ENCODE measurements at places on chromosomes 2 and 18.

- DNase-seq: no peak
Observed at GRCh38 chr18:34196256-34196655, 28.5 kb downstream of the NOL4 start.

GRCh38 chr18:12772111-12772510, 69.3 kb downstream of the PSMG2 start:
- no peak for DNase-seq

GRCh38 chr2:85760371-85760770, 6.6 kb downstream of the ATOH8 start:
- DNase-seq: no peak

GRCh38 chr2:197378494-197379307, 56.1 kb downstream of the SF3B1 start:
- peak; percentile 63 for DNase-seq

DNA sequence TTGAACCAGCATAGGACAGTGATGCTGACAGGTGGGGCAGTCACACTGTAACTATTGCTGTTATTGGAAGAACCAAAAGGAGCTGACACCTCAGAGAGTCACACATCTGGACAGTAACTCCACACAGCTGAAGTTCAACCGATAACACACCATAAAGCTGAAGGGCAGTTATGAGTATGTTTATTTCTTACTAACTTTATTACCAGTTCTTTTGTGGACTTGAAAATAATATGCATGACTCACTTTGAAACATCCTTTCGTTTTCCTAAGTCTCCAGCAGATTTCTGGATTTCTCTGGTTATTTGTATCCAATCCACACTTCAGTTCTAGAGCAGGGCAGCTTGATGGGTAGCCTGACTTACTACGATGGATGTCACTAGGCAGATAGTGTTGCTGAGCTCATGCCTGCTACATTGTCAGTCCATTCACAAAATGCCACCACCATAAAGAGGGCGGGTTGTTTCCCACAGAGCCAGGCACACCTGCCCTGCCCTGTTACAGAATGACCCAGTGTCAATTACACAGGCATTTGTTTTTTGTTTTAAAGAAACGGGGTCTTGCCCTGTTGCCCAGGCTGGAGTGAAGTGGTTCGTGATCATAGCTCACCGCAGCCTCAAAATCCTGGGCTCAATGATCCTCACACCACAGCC, 8.4 kb upstream of the AGBL5 start:
- no peak for DNase-seq

- DNase-seq: no peak
Observed at GRCh38 chr18:13452388-13452811, 233.8 kb downstream of the LDLRAD4 start.

GRCh38 chr2:24050041-24050979, 769 bp downstream of the FKBP1B start:
- no peak for DNase-seq

- DNase-seq: no peak
Observed at GRCh38 chr2:220593526-220593925, 966.1 kb downstream of the SLC4A3 start.

DNA sequence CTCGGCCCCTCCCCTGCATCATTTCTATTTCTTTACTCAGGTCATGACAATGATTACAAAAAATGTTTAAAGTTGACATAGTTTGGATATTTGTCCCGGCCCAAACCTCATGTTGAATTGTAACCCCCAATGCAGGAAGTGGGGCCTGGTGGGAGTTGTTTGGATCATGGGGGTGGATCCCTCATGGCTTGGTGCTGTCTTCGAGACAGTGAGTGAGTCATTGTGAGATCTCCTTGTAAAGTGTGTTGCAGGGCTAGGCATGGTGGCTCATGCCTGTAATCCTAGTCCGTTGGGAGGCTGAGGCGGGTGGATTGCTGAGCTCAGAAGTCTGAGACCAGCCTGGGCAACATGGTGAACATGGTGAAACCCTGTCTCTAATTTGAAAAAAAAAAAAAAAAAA, 9.2 kb upstream of the MAP4K4 start:
- DNase-seq: no peak

- no peak for DNase-seq
Observed at GRCh38 chr2:120255986-120256650, 3.5 kb downstream of the RALB start.

DNA sequence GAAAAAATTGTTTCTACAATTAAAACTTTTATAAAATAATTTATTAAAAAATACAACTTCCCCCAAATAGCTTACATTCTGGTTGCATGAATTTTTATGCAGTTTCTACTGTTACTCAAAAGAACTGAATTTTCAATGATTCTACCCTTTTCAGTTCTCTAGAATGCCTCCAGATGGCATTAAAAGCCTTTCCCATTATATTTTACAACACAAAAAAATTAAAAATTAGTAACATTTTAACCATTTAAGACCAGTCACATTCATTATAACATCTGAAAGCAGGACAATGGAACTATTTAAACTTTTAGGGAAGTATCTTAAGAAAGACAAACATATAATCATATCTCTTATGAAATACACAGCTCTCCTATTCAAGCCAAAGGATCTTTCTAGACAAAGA, 236.0 kb upstream of the REV1 start:
- DNase-seq: no peak

DNA sequence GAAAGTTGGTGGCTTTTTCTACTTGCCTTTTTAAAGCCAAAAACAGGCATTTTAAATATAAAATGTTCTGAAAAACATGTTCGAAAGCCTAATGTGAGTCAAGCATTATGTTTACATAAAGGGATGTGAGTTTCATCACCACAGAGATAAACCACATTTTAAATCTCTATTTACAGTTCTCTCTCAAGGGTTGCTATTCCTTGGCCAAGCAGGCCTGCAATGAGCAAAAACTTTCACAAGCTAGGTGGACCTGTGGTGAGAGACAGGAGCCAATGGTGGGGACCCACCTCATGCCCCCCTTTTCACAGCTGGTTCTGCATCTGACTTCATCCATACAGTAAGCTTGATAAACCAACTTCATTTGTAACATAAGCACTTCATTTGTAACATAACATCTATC, 65.1 kb downstream of the CUL3 start:
- no peak for DNase-seq

DNA sequence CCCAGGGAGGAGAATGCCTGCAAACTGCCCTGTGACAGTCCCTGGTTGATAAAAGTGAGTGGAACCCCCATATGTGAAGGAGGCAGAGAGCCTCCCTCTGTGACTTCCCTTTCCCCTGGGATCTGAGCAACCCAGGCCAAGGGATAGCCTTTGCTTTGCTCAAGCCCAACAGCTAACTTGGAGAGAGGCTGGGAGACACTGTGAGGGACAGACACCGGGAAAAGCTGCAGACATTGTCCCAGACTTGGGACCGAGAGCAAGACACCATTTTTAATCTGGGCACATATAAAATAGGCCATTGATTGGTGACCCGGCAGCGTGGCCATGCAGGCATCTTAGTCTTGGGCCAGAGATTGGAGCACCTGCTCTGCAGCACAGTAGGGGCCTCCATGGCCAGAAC, 96.1 kb upstream of the SALL3 start:
- no peak for DNase-seq

DNA sequence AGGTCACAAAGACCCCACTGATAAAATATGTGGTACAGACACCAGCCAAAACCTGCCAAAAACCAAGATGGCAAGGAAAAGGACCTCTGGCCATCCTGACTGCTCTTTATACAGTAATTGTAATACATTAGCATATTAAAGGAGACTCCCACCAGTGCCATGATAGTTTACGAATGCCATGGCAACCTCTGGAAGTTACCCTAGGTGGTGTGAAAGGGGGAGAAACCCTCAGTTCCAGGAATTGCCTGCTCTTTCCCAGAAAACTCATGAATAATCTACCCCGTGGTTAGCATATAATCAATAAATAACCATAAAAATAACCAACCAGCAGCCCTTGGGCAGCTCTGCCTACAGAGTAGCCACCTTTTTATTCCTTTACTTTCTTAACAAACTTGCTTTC, 129.8 kb upstream of the EPB41L3 start:
- no peak for DNase-seq

DNA sequence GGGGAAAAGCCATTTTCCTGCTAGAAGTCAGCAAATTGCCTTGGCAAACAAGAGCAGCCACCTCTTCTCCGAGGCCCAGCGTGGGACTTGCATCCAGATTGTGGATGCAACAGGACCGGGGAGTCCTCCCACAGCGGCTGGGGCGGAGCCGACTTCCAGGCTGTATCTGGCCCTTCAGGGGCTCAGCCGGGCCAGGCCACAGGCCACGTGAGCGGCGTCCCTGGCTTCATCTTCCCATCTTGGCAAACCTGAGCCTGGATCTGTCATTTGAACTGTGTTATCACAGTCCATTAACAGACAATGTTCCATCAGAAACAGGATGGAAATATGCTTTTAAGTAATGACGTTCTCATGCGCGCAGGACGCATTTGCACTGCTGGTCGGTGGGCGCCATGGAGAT, 483.5 kb upstream of the SALL3 start:
- DNase-seq: no peak

DNA sequence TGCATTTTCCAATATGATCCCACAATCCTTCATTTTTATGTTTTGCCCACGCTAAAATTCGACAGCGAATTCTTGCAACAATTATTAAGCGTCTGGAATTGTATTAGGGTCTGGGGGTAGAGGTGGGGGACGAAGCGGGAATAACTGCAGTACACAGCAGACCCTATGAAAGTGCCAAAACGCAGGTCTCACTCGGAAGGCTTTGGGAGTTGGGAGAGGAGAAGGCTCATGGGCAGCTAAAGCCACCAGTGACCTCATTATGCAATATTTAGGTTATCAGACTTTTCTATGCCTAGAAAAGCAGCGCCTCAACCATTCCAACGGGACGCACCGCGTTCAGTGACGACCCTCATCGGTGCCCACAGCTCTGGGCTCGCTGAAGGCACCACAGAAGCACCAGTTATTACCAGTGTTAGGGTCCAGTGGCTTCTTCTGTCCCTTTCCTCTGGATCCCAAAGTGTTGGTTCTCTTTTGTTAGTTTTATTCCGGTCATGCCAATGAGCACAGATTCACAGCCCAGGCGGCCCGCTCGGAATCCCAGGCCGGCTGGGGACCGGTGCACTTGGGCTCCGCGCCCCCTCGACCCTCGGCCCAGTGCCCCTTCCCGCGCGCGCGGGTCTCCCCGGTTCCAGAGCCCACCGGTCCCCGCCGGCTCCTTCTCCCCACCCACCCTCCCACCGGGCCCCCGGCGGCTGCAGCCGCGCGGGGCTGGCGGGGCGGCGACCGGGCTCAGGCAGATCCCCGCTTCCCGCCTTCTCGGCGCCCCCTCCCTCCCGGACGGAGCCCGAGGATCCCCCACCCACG, 737 bp upstream of the MAPK4 start:
- no peak for DNase-seq

DNA sequence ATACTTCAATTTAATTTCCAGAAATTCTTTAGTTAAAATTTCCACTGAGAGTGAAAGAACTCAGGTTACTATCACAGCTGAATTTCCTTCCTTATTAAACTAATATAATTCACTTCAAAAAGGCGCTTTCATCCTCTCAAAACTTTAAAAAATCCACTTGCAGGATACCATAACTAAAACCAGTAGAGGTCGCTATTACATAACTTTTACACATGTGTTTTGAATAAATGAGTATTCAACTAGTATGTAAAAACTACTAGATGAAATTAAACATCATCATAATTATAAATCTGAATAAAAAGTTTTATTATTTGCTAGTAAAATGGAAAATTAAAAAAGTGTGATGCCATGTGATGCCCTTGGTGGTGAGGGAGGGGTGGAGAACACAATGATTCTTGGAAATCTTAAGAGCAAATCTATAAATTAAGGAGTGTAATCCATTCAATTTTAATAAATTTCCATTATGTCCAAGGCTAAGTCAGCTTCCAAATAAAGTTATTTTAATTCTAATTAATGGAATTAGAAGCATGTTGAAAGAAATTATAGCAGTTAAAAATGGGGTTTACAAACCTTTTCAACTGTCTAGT, 61.4 kb downstream of the SOS1 start:
- no peak for DNase-seq

- no peak for DNase-seq
Observed at GRCh38 chr2:129334128-129334527, 645.3 kb upstream of the RAB6C start.

- no peak for DNase-seq
Observed at GRCh38 chr2:206203331-206203730, 43.6 kb downstream of the EEF1B2 start.

DNA sequence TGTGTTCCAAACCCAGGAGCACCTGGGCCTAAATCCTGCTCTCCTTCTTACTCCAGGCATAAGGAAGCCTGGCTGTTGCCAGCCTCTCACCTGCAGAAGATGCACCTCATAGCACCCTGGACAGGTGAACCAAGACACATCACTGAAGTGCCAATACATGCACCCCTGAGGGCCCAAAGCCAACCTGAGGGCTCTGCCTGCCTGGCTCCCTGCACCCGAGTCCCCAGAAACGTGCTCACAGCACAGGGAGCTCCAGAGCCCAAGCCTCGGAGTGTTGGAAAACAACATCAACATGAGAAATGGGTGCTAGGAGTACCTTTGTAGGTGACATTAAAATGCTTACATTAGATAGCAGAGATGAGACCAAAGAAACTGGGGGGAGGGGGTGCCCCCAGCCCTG, 96.3 kb upstream of the RAB6C start:
- no peak for DNase-seq

DNA sequence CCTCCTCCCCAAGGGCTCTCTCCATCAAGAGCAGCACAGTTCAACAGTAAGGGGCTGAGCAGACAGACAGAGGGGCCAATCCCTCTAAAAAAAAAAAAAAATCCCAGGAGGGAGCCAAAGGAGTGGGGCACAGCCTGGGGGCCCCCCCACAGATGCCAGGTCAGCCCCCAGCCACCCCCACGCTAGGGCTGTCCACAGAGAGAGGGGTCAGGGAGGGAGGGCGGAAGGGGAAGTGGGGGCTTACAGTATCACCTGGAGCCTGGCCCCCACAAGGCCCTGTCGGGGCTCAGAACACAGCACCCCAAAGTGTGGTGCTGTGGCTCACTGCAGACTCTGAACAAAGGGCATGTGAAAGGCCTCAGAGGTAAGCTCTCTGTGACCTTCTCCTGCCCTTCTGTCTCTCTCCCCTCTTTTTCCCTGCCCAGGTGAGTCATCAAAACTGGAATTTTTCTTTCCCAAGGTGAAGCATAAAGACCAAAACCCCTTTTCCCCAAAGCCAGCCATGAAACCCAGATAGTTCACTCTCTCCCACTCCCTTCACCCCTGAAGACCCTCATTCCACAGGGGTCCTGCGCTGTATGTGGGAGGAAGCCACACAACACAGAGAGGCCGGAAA, 13.9 kb downstream of the BIN1 start:
- DNase-seq: no peak

- no peak for DNase-seq
Observed at GRCh38 chr2:219905640-219906039, 278.2 kb downstream of the SLC4A3 start.

GRCh38 chr18:6220129-6220528, 194.6 kb downstream of the L3MBTL4 start:
- no peak for DNase-seq

Data from memory B cell (primary cell).